COLO829 (cell line): ENCODE measurements at places on chromosomes 11 and 22.
A peak's percentile ranks its signal among the peaks of the same experiment; 100 is the strongest.

- peak; percentile 90 for DNase-seq
Measured at GRCh38 chr22:37983860-37984791, at the start of gene SOX10. Gene SOX10 (minus strand): TSS chr22:37984555. CDS start chr22:37983784, 771 bp downstream.

DNA sequence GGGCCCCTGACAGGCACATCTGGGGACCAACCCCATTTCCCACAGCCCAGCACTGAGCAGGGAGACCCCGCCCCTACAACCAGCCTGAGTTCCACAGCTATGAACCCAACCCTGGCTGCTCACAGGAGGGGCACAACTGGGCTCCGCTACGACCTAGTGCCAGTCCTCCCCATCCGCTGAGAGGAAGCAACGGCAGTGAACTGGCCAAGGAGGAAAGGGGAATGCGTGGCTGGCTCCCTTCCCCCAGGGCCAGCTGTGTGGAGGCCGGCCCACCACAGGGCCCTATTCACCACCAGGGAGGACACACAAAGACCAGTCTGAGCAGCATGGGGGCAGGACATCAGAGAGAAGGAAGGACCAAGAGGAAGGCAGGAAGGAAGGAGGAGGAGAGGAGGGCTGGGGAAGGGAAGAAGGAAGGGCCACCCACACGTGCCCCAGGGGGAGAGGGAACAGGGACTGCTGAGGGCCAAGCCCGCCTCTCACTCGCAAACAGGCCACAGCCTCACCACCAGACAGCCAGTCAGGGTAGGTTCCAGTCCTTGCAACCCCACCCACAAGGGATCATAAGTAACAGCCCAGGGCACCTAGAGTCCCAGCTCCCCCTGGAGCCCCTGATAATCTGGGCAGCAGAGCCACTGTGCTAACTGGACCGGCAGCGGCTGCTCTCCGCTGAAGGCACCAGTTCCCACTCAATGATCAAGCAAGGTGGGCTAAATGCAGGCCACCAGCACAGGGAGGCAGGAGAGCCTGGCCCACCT, 8.5 kb upstream of the GAL3ST1 start:
- DNase-seq: peak; percentile 86

GRCh38 chr11:94212898-94213297, 84.3 kb downstream of the PANX1 start:
- no peak for DNase-seq

- no peak for DNase-seq
Measured at GRCh38 chr11:89493431-89493830, 2.3 kb upstream of the NOX4 start.

- no peak for DNase-seq
Measured at GRCh38 chr11:109062445-109062844, 359.5 kb upstream of the C11orf87 start.

DNA sequence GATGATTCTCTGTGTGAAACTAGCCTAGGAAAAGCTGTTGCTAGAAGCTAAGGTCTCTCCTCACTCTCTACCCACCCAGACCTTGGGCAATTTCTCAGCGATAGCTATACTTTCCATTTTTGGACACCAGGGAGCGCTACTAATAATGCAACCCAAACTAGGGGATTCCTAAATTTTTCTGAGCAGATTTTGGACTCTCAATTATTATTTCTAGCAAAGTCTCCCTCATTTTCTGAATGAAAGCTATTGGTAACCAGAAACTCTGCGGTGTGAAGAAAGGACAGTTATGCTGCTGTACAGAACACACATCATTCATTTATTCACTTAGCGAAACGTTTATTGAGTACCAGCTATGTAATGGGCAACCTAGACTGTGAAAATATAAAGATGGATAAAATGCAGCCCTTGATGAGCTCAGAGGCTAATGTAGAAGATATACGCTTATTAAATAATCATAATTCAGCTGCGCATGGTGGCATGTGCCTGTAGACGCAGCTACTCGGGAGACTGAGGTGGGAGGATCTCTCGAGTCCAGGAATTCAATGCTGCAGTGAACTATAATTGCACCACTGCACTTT, 6.1 kb upstream of the STIM1 start:
- DNase-seq: peak; percentile 54

GRCh38 chr11:115471367-115471766, 32.8 kb downstream of the CADM1 start:
- DNase-seq: no peak

DNA sequence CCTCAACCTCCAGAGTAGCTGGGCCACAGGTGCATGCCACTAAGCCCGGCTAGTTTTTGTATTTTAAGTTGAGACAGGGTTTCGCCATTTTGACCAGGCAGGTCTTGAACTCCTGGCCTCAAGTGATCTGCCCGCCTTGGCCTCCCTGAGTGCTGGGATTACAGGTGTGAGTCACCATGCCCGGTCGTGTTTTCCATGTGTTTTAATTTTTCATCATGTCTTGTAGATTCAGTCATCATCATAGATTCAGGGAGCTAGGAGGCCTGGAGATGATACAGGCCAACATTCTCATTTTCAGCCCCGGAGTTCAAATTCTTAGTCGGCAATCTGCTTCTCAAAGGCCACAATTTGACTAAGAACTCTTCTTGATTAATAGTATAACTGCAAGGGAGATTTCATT, 73.5 kb upstream of the GRAMD1B start:
- no peak for DNase-seq

- DNase-seq: peak; percentile 24
Measured at GRCh38 chr11:64545619-64546018, 45.4 kb upstream of the SLC22A12 start.

- no peak for DNase-seq
Measured at GRCh38 chr22:49205483-49205800, 622.2 kb downstream of the BRD1 start.

- DNase-seq: peak; percentile 43
Measured at GRCh38 chr11:12185914-12186313, 75.5 kb downstream of the MICAL2 start.

GRCh38 chr11:71548716-71549151, 514 bp downstream of the KRTAP5-9 start:
- DNase-seq: no peak

GRCh38 chr22:44538051-44538450, 40.0 kb upstream of the RTL6 start:
- no peak for DNase-seq

DNA sequence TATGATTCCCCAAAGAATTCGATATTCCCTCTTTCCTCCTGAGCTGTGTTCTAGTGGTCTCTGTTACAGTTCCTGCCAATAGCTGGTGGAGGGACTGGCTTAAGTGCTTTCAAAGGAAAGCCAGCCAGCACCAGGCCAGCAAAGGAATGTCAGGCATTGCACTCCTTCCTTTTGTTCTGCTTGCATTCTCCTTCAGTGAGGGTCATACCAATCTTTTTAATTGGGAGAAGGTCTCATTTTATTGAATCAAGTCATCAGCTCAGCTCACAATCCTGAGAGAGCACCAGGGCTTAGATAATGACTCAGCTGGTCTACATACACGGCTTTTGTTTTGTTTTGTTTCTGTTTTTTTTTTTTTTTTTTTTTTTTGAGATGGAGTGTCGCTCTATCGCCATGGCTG, 222.9 kb downstream of the NAV2 start:
- DNase-seq: no peak

GRCh38 chr11:126279191-126279590, 3.7 kb upstream of the TIRAP start:
- no peak for DNase-seq
